ENCODE measurements at places on chromosomes 1 and 21.
A peak's percentile ranks its signal among the peaks of the same experiment; 100 is the strongest.

- peaks cover 3% of the 10 kb centered on the region for H3K27me3 ChIP-seq
- H3K27ac ChIP-seq, result no peak overlapping the region
- H3K4me3 ChIP-seq, result no peak overlapping the region
Observed at GRCh38 chr1:15249081-15249480, 2.1 kb downstream of the FHAD1 start.

- no peak for DNase-seq
- no peaks in the 10 kb centered on the region for H3K27me3 ChIP-seq
- peaks cover 98% of the 10 kb centered on the region for H3K36me3 ChIP-seq
- H3K27ac ChIP-seq, result peak overlapping the region; percentile 46
- no peak overlapping the region for H3K4me3 ChIP-seq
Observed at GRCh38 chr1:46687093-46687659, 15.5 kb downstream of the TEX38 start.

GRCh38 chr1:153649137-153649862, 9.2 kb upstream of the SNAPIN start:
- peak; percentile 61 for DNase-seq
- no peaks in the 10 kb centered on the region for H3K27me3 ChIP-seq
- H3K27ac ChIP-seq, result peak overlapping the region; percentile 69
- no peak overlapping the region for H3K4me3 ChIP-seq
- peaks cover 28% of the 10 kb centered on the region for H3K4me1 ChIP-seq

DNA sequence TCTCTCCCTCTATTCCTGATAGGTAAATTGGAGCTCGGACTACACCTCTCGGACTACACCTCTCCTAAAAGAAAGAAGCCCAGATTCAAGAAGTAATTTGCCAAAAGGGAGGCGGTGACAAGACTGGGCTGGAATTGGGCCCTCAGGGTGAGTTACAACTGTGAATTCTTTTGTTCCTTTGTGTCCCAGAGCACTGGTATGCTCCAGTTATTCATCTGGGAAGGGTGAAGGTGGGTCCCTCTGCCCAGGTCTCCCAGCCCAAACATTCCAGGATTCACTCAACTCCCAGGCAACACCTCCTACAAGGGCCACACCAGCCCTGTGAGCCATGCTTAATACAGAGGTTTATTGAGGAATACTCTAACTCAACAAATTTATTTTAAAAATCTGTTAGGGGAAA, 69.2 kb downstream of the LMX1A start:
- H3K27ac ChIP-seq, result no peak overlapping the region
- DNase-seq, result no peak
- no peak overlapping the region for H3K4me3 ChIP-seq
- H3K27me3 ChIP-seq, result no peaks in the 10 kb centered on the region

- H3K36me3 ChIP-seq, result no peaks in the 10 kb centered on the region
- no peaks in the 10 kb centered on the region for H3K27me3 ChIP-seq
- H3K27ac ChIP-seq, result no peak overlapping the region
- H3K4me3 ChIP-seq, result no peak overlapping the region
Observed at GRCh38 chr1:100431954-100432353, 79.6 kb downstream of the CDC14A start.

GRCh38 chr1:68010090-68010489, 40.3 kb downstream of the DIRAS3 start:
- no peak for DNase-seq
- no peak overlapping the region for H3K4me3 ChIP-seq
- no peaks in the 10 kb centered on the region for H3K4me1 ChIP-seq
- H3K27me3 ChIP-seq, result no peaks in the 10 kb centered on the region
- no peaks in the 10 kb centered on the region for H3K36me3 ChIP-seq
- no peak overlapping the region for H3K27ac ChIP-seq

DNA sequence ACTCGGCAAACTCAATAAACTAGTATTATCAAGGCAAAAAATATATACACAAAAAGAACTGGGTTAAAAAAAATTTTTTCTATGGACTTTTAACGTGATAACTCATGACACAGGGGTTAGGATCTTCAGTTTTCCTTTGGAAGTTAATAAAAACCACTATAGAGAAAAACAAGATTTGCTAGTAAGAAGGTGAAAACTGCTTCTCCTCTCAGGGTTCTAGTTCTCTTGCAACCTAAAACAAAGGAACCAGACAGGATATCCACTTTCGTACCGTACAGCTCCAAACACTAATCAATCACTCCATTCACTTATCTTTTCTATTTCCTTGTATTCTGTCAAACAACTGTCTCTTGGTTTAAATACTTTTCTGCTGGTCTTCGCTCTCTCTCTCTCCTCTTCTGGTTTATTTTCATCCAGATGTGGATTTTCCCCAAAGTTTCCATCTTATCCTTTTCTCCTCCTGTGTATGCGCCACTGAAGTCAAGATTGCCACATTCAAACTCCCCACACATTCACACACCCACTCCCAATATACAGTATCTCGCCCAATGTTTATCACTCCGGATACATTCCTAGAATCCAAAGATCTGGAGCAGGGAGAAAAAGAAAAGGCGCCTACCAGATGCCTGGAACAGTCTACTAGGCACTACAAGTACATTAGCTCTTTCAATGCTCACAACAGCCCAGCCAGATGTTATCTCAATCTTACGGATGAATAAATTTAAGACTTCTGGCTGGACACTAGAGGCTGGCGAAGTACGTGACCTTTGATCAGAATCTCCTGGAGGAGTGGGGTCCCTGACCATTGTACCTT, 775 bp upstream of the PRPF38B start:
- H3K27me3 ChIP-seq, result no peaks in the 10 kb centered on the region
- H3K36me3 ChIP-seq, result peaks cover 5% of the 10 kb centered on the region
- H3K4me1 ChIP-seq, result peaks cover 14% of the 10 kb centered on the region
- no peak for DNase-seq
- H3K4me3 ChIP-seq, result peak overlapping the region; percentile 80

- H3K4me3 ChIP-seq, result no peak overlapping the region
- no peak overlapping the region for H3K27ac ChIP-seq
- H3K27me3 ChIP-seq, result no peaks in the 10 kb centered on the region
- H3K36me3 ChIP-seq, result no peaks in the 10 kb centered on the region
Observed at GRCh38 chr21:15533618-15534017, 196.2 kb upstream of the USP25 start.

- no peaks in the 10 kb centered on the region for H3K36me3 ChIP-seq
- peaks cover 92% of the 10 kb centered on the region for H3K4me1 ChIP-seq
- H3K4me3 ChIP-seq, result no peak overlapping the region
- no peaks in the 10 kb centered on the region for H3K27me3 ChIP-seq
Observed at GRCh38 chr1:23598424-23598823, 39.1 kb upstream of the ID3 start.
